ENCODE measurements at places on chromosomes 16 and 17.

DNA sequence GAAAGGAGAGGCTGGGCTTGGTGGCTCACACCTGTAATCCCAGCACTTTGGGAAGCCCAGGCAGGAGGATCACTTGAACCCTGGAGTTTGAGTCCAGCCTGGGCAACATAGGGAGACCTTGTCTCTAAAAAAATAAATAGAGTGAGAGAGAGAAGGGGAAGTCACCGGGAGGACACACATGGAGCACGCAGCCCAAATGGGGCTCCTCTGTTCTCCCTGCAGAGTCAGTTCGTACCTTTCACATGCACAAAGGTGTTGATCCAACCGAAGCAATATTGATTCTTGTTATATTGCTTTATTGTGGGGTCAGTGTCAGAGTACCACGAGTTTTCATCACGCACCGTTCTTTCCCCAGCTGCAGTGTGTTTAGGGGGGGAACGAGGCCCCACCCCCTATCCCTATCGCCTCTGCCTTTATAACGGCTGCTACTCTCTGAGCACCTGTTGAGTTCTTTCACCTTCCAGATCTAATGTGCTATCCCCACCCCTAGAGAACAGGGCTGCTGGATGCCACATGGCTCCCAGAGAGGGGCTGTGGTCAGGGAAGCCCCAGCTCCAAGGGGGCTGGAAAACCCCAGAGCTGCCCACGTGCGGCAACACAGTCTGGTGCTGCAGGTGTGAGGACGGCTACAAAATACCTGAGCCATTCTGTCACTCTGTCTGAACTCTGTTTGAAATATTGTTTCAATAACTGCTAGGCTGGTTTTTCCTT lies 1.0 kb upstream of the TMEM235 start:
- peaks cover 31% of the 10 kb centered on the region for H3K27me3 ChIP-seq
- no peak overlapping the region for H3K4me3 ChIP-seq
- peaks cover 30% of the 10 kb centered on the region for H3K4me1 ChIP-seq
- no peaks in the 10 kb centered on the region for H3K36me3 ChIP-seq
- no peak for DNase-seq

GRCh38 chr16:77679901-77680300 lies 42.4 kb upstream of the NUDT7 start:
- H3K4me1 ChIP-seq = no peaks in the 10 kb centered on the region
- H3K4me3 ChIP-seq = no peak overlapping the region
- no peak for DNase-seq
- no peaks in the 10 kb centered on the region for H3K36me3 ChIP-seq
- no peaks in the 10 kb centered on the region for H3K27me3 ChIP-seq
- no peak overlapping the region for H3K27ac ChIP-seq

DNA sequence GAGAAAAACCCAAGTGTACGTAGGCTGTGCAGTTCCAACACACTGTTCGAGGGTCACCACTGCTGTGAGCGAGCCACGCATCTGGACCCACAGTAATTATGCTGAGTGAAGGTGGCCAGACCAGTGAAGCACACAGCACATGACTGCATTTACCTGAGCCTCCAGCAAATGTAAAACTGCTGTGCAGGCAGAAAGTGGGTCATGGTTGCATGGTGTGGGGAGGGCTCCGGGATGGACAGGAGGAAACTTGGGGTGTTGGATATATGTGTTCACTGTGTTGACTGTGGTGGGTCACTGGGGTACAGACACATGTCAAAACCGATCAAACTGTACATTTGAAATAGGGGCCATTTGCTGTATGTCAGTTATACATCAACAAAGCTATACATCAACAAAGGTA lies 78.7 kb upstream of the METRNL start:
- H3K27ac ChIP-seq = no peak overlapping the region
- no peak overlapping the region for H3K4me3 ChIP-seq
- DNase-seq = no peak
- no peaks in the 10 kb centered on the region for H3K27me3 ChIP-seq
- peaks cover 4% of the 10 kb centered on the region for H3K36me3 ChIP-seq
- H3K4me1 ChIP-seq = no peaks in the 10 kb centered on the region

DNA sequence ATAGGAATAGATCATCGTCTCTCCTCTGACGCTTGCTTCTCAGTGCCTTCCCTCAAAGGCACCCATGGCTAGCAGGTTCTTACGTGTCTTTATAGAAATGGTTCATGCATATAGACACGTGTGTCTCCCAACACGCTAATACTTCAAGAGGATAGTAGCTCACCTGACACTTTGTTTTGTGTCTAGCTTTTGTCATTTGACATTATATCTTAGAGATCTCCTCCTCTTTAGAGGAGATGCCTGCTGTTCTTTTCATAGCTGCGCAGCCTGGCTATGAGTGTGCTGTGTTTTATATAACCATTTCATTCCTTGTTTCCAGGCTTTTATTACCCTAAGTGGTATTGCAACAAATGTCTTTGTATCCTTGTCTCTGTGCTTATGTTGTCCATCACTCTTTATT lies 411.7 kb downstream of the CPPED1 start:
- no peak overlapping the region for H3K4me3 ChIP-seq
- no peaks in the 10 kb centered on the region for H3K36me3 ChIP-seq
- no peak for DNase-seq
- H3K27me3 ChIP-seq = no peaks in the 10 kb centered on the region
- H3K27ac ChIP-seq = no peak overlapping the region

GRCh38 chr16:58264007-58264406 lies 30.8 kb downstream of the PRSS54 start:
- no peaks in the 10 kb centered on the region for H3K36me3 ChIP-seq
- peaks cover 18% of the 10 kb centered on the region for H3K4me1 ChIP-seq
- H3K27ac ChIP-seq = no peak overlapping the region
- no peak for DNase-seq
- no peaks in the 10 kb centered on the region for H3K27me3 ChIP-seq

- DNase-seq = no peak
- no peaks in the 10 kb centered on the region for H3K27me3 ChIP-seq
- H3K27ac ChIP-seq = no peak overlapping the region
- no peaks in the 10 kb centered on the region for H3K36me3 ChIP-seq
- H3K4me1 ChIP-seq = no peaks in the 10 kb centered on the region
These were observed 89.3 kb downstream of the RPGRIP1L start for GRCh38 chr16:53614346-53614745.

GRCh38 chr17:59752446-59752845 lies 45.0 kb downstream of the VMP1 start:
- no peaks in the 10 kb centered on the region for H3K27me3 ChIP-seq
- peaks cover 14% of the 10 kb centered on the region for H3K36me3 ChIP-seq
- peaks cover 76% of the 10 kb centered on the region for H3K4me1 ChIP-seq
- H3K4me3 ChIP-seq = peak overlapping the region; percentile 78

- H3K4me3 ChIP-seq = no peak overlapping the region
- no peak for DNase-seq
- H3K27ac ChIP-seq = peak overlapping the region; percentile 32
- H3K4me1 ChIP-seq = peaks cover 15% of the 10 kb centered on the region
These were observed 94.0 kb downstream of the SKAP1 start for GRCh38 chr17:48335858-48336500.

DNA sequence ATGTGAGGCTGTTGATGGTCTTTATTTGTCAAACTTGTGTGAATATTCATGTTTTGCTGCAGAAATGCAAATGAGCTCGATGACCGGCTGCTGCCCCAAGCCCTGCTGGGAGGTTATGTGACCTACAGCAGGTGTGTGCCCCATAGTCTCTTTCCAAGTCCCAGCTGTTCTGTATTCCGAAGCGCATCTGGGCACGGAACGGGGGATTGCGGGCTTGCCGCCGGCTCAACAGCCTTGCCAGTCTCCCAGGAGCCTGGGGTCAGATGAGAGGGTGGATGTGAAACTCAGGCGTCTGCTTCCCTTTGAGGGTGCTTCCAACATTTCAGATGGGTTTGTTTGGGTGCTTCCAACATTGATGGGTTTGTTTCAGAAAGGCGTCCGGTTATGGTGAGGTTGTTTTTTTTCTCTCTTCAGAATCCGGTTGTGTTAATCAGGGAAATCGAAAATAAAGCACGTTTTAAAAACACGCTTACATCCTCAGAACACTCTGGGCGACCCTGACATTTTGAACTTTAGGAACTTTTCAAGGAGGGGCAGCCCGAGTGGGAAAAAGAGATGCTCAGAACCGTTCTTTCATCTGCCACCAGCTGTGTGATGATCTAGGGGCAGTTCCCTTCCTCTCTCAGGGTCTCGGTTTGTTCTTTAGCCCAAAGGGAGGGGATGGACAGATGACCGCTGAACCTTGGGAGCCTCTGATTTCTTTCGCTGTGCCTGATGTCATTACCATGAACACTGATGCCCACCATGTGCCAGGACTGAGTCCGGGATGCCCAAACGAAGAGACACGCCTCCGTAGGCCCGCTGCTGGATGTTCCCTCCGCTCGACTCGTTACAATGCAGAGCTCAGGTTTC lies 47.8 kb upstream of the AMZ2 start:
- no peaks in the 10 kb centered on the region for H3K36me3 ChIP-seq
- DNase-seq = no peak
- H3K27ac ChIP-seq = peak overlapping the region; percentile 77
- H3K4me3 ChIP-seq = peak overlapping the region; percentile 85
- peaks cover 36% of the 10 kb centered on the region for H3K4me1 ChIP-seq

DNA sequence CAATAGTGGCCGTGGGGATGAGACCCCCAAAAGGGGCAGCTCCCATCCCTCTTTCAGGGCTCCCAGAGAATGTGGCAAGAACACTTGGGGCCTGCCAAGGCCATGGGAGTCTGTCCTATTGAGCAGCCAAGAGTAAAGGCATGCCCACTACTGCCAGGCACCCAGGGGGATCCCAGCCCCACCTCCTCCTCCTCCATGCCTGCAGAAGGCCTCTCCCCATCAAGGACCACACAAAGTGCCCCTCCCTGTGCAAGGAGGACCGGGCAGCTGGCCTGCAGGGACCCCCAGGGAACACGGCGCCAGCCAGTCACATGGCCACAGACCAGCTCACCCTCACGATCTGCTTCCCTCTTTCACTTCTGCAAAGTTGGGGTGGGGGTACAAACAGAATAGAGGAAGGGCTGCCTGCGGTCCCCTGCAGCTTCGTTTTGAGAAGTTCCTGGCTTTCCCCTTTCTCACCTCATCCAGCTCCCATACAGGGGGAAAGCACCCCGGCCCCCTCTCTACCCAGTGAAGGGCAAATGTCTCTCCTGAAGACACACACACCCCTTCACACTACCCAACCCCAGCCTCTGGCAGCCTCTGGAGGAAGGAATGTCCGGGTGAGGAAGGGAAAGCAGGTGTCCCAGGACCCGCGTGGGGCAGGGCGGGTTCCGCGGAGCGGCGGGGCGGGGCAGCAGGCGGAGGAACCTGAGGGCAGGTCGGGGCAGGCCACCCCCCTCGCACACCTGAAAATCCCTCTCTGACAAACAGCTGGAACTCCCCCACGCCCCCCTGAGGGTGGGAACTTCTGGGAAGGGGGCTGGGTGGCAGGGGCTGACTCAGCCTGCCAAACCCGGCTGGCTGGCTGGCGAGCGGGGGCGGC lies 2.0 kb downstream of the PPP1R9B start:
- peaks cover 46% of the 10 kb centered on the region for H3K4me1 ChIP-seq
- peaks cover 21% of the 10 kb centered on the region for H3K36me3 ChIP-seq
- H3K27me3 ChIP-seq = no peaks in the 10 kb centered on the region
- peak overlapping the region; percentile 98 for H3K4me3 ChIP-seq

GRCh38 chr17:6551356-6551755 lies 5.0 kb downstream of the PITPNM3 start:
- peaks cover 25% of the 10 kb centered on the region for H3K27me3 ChIP-seq
- H3K27ac ChIP-seq = no peak overlapping the region
- no peaks in the 10 kb centered on the region for H3K36me3 ChIP-seq
- peaks cover 23% of the 10 kb centered on the region for H3K4me1 ChIP-seq

GRCh38 chr16:2450975-2451381 lies 8.9 kb upstream of the TEDC2 start:
- no peak overlapping the region for H3K27ac ChIP-seq
- no peak overlapping the region for H3K4me3 ChIP-seq
- DNase-seq = no peak
- no peaks in the 10 kb centered on the region for H3K27me3 ChIP-seq

GRCh38 chr16:88881007-88881615 lies 14.7 kb upstream of the PABPN1L start:
- H3K4me3 ChIP-seq = no peak overlapping the region
- no peak for DNase-seq
- H3K27me3 ChIP-seq = no peaks in the 10 kb centered on the region

DNA sequence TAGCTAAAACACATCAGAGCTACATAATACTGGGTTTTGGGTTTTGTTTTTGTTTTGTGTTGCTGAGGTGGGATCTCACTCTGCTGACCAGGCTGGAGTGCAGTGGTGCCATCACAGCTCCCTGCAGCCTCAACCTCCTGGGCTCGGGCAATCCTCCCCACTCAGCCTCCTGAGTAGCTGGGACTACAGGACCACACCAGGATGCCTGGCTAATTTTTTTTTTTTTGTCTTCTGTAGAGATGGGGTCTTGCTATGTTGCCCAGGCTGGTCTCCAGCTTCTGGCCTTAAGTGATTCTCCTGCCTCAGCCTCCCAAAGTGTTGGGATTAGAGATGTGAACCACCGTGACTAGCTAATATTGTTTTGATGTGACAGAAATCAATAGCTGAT lies 6.2 kb downstream of the MEAK7 start:
- H3K27me3 ChIP-seq = no peaks in the 10 kb centered on the region
- no peak overlapping the region for H3K27ac ChIP-seq
- H3K36me3 ChIP-seq = peaks cover 17% of the 10 kb centered on the region
- H3K4me3 ChIP-seq = no peak overlapping the region
- peaks cover 7% of the 10 kb centered on the region for H3K4me1 ChIP-seq

- no peak overlapping the region for H3K27ac ChIP-seq
- peaks cover 22% of the 10 kb centered on the region for H3K4me1 ChIP-seq
- no peak for DNase-seq
- peak overlapping the region; percentile 28 for H3K4me3 ChIP-seq
These were observed 563 bp downstream of the ST6GALNAC1 start for GRCh38 chr17:76642994-76643393.

- peaks cover 2% of the 10 kb centered on the region for H3K36me3 ChIP-seq
- H3K4me3 ChIP-seq = peak overlapping the region; percentile 99
- peaks cover 33% of the 10 kb centered on the region for H3K4me1 ChIP-seq
- no peaks in the 10 kb centered on the region for H3K27me3 ChIP-seq
- peak overlapping the region; percentile 28 for H3K27ac ChIP-seq
- peak; percentile 29 for DNase-seq
These were observed 756 bp downstream of the TAX1BP3 start for GRCh38 chr17:3667366-3668278.

DNA sequence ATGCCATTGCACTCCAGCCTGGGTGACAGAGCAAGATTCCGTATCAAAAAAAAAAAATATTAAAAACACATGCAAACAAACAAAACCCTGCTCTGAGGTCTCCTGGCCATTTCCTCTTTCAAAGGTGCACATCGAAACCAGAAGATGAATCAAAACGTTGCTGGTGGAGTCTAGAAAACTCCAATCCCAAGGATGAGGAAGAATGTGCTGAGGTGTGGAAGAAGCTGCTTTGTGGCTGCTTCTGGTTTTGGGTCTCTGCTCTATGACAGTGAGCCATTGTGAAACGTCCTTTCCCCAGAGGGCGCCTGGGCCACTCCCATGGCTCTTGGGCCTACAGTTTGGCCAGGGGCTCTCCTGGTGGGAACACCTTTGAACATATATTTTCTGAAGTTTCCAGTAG lies 112.6 kb downstream of the IRF8 start:
- DNase-seq = no peak
- no peak overlapping the region for H3K27ac ChIP-seq

DNA sequence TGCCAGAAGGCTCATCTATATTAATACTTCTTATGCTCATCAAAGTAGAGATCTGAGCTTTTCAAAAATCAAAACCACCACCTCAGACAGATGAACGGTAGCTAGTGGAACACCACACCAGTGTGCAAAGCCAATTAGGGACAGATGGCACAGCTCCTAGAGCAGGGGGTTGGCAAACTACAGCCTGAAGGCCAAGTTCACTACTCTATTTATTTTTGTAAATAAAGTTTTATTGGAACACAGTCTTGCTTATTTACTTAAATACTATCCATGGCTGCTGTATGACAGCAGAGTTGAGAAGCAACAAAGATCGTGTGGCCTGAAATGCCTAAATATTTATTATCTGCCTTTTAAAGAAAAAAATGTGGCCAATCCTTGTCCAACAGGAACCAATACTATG lies 56.8 kb downstream of the AMFR start:
- H3K4me1 ChIP-seq = peaks cover 12% of the 10 kb centered on the region
- no peak for DNase-seq
- no peak overlapping the region for H3K4me3 ChIP-seq
- H3K27me3 ChIP-seq = no peaks in the 10 kb centered on the region
- H3K27ac ChIP-seq = no peak overlapping the region

Data from activated T-cell treated with anti-CD3 and anti-CD28 coated beads, Interleukin-2, amount 50 U/mL, for 72 hours (primary cell).